Psoas muscle (tissue), 8 donors: ENCODE measurements at places on chromosomes 5 and 9. TPM values are rescaled to one million over a fixed set of nuclear protein-coding genes. Genes with fewer than 3 reads are reported as not detected.

GRCh38 chr5:95026718-95027117, 258.2 kb downstream of the MCTP1 start:
- no peak for DNase-seq

Gene EIF4E1B
- not detected for polyA plus RNA-seq

GRCh38 chr9:112785986-112786385, 35.4 kb downstream of the SNX30 start:
- no peak for DNase-seq

Gene NEUROG1
- not detected for polyA plus RNA-seq

DNA sequence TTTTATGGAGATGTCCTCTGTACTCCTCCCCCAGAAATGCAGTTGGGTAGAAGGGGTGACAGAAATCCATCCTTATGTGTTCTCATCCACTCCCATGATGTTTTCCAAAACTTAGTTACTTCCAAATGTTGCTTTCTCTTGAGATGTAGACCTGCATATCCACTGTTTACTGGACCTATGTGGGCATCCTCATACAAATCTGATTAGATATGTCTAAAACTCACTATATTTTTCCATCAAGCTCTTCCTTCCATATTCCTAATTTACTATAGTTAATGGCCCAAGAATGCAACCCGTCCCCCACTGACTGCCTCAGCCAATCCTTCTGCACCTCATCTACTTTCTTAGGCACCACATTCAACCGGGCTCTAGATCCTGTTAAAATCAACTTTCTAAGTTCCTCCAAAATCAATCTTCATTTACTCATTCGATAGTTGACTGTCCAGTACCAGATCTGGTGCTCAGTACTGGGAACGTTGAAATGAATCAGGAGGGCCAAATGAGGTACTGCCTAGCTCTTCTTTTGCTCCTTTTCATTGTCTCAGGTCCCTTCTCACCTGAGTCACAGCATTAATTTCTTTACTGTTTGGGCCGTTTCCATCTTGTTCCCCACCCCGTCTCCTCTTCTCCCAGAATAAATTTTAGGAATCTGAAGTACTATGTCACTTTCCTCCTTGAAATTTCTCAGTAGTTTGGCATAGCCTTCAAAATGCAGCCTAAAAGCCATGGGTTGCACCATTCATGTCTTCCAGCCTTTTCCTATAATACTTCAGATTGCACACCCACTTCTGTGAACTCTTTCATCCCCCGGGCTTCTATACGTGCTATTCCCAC, 7.9 kb downstream of the PLK2 start:
- no peak for DNase-seq

DNA sequence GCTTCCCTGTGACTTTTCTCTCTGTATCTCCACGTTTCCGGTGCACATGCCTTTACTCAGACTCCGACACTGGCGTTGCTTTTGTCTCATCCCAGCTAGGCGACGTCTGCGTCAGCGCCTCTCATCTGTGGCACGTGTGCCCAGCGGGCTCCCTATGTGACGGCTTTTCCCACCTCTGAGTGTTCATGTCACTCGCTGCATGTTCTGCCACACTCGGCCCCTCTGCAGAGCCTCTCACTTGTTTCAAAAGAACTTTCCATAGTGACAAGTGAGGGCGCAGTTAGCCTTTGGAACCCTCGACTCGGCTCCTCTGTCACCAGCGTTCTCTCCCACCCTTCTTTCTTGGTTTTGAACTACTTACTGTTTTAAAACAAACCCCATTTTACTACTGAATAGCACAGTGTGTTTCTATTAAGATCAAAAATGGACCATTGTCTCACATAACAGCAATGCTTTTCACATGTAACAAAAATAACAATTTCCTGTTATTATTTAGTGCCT, 113.4 kb upstream of the CACNA1B start:
- DNase-seq = no peak

Gene PCDHGC5
- polyA plus RNA-seq = 0.08 TPM
